ENCODE measurements at places on chromosomes 11 and 22.

DNA sequence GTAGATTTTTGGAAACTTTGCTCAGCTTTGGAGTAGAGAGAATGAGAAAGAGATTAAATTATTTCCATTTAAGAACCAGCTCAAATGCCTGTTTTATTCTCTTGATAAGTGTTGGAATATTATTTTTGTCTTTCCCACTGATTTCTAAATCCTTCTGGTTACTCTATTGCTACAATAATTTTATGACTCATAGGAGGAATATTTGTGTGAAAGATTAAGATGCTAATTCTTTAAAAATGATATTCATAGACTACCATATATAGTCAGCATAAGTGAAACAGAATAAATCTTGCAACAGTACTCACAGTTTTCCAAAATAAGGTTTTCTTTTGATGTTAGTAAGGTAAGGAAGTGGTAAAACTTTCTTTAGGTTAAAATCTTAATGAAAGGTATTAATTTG lies 60.9 kb downstream of the YAP1 start:
- no peak overlapping the region for H3K4me3 ChIP-seq
- no peaks in the 10 kb centered on the region for H3K36me3 ChIP-seq
- no peak overlapping the region for H3K27ac ChIP-seq
- H3K27me3 ChIP-seq, result no peaks in the 10 kb centered on the region
- H3K4me1 ChIP-seq, result no peaks in the 10 kb centered on the region

GRCh38 chr11:124612045-124612444 lies 817 bp downstream of the PANX3 start:
- H3K36me3 ChIP-seq, result no peaks in the 10 kb centered on the region
- H3K4me1 ChIP-seq, result peaks cover 9% of the 10 kb centered on the region
- DNase-seq, result no peak
- H3K27ac ChIP-seq, result no peak overlapping the region

DNA sequence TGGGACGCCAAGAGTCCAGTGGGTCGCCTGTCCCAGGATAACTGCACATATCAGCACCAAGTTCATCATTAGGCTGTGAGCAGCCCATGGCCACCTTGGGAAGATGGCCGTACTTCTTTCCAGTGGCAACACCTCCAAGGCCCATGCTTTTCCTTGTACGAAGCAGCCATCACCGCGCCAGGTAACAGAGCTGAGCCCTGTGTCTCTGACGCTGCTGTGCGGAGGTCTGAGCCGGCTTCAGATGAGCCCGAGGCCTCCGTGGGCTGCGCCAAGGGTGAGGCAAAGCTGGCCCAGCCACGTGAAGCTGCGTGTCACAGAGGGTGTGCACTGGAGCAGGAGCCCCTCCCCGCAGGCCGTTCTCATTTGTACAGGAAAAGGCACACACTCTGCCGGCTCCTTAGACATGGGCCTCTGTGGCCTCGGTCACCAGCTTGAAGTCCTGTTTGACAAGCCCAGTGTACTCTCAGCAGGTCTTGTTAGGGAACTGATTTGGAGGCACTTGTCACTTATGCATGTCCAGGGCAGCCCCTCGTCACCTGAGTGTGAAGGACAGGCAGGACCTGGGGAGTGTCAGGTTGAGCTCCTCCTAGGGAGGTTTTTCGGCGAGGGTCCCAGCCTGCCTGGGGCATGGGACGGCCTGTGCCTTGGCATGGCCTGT lies 401.5 kb downstream of the TBC1D22A start:
- no peak for DNase-seq
- no peaks in the 10 kb centered on the region for H3K4me1 ChIP-seq
- no peaks in the 10 kb centered on the region for H3K27me3 ChIP-seq
- H3K4me3 ChIP-seq, result no peak overlapping the region
- H3K27ac ChIP-seq, result no peak overlapping the region
- H3K36me3 ChIP-seq, result no peaks in the 10 kb centered on the region

DNA sequence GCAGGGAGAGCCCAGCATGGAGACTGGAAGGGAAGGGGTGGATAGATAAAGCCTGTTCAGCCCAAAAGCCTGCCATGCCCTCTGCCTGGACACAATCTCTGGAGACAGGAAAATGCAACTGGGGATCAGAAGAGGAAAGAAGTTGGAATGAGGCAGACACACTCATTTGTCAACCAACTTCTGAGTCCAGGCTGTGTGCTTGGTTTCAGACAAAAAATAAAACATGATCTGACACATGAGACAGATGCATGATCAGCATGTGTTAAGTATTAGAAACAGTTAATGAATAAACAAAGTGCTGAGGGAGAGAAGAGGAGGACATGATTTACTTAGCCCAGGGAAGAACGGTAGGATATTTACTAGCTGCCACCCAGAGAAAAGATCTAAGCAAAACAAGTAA lies 839 bp downstream of the LRRN4CL start:
- no peak overlapping the region for H3K27ac ChIP-seq
- H3K27me3 ChIP-seq, result no peaks in the 10 kb centered on the region
- no peaks in the 10 kb centered on the region for H3K4me1 ChIP-seq

DNA sequence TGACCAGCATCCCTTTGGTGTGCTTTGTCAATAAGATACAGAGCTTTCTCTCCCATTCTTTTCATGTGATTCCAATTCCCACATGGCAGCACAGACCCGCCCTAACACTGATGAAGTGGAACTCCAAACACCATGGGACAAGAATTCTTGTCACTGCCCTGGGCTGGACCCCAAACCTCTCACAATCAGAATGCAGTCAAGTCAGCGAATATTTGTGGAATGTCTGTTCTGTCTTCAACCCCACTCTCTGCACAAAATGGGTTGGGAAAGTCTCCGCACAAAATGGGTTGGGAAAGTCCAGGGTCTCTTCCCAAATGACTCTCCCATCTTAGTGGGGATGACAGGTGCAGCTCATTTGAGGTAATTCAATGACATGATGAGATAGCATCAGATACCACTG lies 138.9 kb upstream of the TEAD1 start:
- DNase-seq, result no peak
- H3K27ac ChIP-seq, result no peak overlapping the region
- H3K36me3 ChIP-seq, result no peaks in the 10 kb centered on the region
- H3K27me3 ChIP-seq, result no peaks in the 10 kb centered on the region

GRCh38 chr22:30610299-30610698 lies 3.3 kb downstream of the TCN2 start:
- H3K27ac ChIP-seq, result no peak overlapping the region
- peaks cover 30% of the 10 kb centered on the region for H3K4me1 ChIP-seq
- DNase-seq, result no peak
- H3K36me3 ChIP-seq, result no peaks in the 10 kb centered on the region

DNA sequence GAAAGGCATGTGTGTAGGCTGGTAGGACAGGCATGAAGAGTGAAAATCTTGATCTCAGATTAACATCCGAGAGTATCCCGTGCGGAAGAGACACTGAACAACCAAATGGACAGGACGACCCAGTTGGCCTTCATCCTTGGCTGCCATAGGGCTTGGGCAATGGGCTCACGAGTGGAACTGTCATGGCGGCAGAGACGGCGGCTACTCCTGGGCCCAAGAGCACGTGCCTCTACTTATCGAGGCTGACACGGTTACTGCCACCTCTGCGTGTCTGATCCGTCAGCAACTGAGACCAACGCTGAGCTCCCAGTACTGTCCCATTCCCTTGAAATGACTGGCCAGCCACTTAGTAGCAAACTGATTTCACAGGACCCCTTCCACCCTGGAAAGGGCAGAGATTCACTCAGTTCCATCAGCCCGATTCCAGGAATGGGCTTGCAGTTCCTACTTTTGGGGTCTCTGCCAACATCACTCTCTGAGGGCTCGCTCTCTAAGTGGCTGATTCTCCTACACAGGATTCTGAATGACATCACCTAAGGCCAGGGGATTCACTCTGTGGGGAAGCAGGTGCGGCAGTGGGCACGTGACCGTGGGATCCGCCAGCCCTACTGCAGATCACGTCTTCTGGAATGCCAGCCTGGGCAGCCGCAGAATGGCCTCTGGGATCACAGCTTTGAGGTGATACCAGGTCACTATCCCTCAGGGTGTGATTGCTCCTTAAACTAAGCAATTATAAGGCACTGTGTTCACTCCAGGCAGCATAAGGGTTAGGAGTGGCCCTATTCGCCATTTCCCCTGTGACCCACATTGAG lies 97.8 kb downstream of the RPS6KA4 start:
- no peak overlapping the region for H3K4me3 ChIP-seq
- no peaks in the 10 kb centered on the region for H3K27me3 ChIP-seq
- no peak for DNase-seq
- no peak overlapping the region for H3K27ac ChIP-seq

DNA sequence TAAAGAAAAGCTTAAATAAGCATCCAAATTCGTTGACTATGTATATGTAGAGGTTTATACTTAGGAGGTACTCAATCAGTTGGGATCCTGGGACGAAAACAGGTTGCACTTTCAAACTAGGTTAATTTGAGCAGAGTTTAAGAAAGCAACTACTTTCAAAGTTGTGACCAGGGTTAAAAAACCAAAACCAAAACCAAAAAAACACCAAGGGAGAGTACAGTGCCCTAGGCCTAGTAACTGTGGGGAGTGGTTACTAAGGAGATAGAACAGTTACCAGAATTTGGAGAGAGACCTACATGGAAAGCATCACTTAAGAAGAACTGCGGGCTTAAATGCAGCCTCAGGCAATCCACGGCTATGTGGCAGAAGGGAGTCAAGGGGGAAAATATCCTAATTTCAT lies 148.3 kb downstream of the JRKL start:
- no peaks in the 10 kb centered on the region for H3K27me3 ChIP-seq
- H3K27ac ChIP-seq, result no peak overlapping the region
- no peak for DNase-seq
- no peaks in the 10 kb centered on the region for H3K4me1 ChIP-seq

GRCh38 chr22:29641042-29641699 lies 37.7 kb downstream of the NF2 start:
- no peaks in the 10 kb centered on the region for H3K4me1 ChIP-seq
- no peaks in the 10 kb centered on the region for H3K27me3 ChIP-seq
- H3K27ac ChIP-seq, result no peak overlapping the region
- DNase-seq, result no peak
- H3K36me3 ChIP-seq, result peaks cover 4% of the 10 kb centered on the region

DNA sequence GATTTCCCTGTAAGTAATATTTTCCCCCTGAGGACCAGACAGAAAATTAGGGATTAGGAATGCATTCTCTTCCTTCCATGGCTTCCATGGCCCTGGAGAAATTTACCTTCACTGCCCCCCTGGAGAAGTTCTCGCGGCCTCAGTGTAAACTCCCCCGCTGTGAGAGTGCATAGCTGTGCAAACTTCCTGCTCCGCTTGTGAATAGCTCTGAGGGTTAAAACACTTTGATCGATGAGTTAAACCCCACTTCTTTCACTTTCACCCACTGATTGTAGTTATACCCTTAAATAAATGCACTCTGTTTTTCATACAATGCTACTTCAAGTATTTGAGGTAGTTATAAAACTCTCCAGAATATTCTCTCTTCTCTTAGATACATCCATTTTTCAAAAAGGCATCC lies 190.8 kb downstream of the DSCAML1 start:
- peaks cover 14% of the 10 kb centered on the region for H3K4me1 ChIP-seq
- H3K36me3 ChIP-seq, result no peaks in the 10 kb centered on the region
- H3K4me3 ChIP-seq, result no peak overlapping the region
- H3K27ac ChIP-seq, result no peak overlapping the region
- DNase-seq, result no peak

GRCh38 chr11:123235117-123235655 lies 40.1 kb upstream of the CLMP start:
- no peak overlapping the region for H3K27ac ChIP-seq
- no peak overlapping the region for H3K4me3 ChIP-seq
- H3K36me3 ChIP-seq, result no peaks in the 10 kb centered on the region
- no peaks in the 10 kb centered on the region for H3K4me1 ChIP-seq

GRCh38 chr11:2036863-2037486 lies 39.3 kb upstream of the H19 start:
- H3K4me1 ChIP-seq, result no peaks in the 10 kb centered on the region
- no peaks in the 10 kb centered on the region for H3K36me3 ChIP-seq
- H3K27me3 ChIP-seq, result peaks cover 2% of the 10 kb centered on the region
- no peak overlapping the region for H3K4me3 ChIP-seq

GRCh38 chr11:66189031-66189745 lies 79.3 kb upstream of the RAB1B start:
- no peak overlapping the region for H3K27ac ChIP-seq
- H3K4me3 ChIP-seq, result no peak overlapping the region

- no peaks in the 10 kb centered on the region for H3K4me1 ChIP-seq
- no peaks in the 10 kb centered on the region for H3K27me3 ChIP-seq
- DNase-seq, result peak; percentile 4
- H3K36me3 ChIP-seq, result no peaks in the 10 kb centered on the region
Measured at GRCh38 chr11:81496601-81497000, 1237.1 kb downstream of the FAM181B start.

- H3K4me3 ChIP-seq, result no peak overlapping the region
- peaks cover 3% of the 10 kb centered on the region for H3K4me1 ChIP-seq
- no peaks in the 10 kb centered on the region for H3K27me3 ChIP-seq
- no peaks in the 10 kb centered on the region for H3K36me3 ChIP-seq
Measured at GRCh38 chr11:62909107-62909894, 11.9 kb downstream of the CHRM1 start.

GRCh38 chr11:42170601-42171000 lies 711.1 kb upstream of the LRRC4C start:
- H3K36me3 ChIP-seq, result no peaks in the 10 kb centered on the region
- no peak for DNase-seq

- H3K4me1 ChIP-seq, result peaks cover 29% of the 10 kb centered on the region
- H3K27me3 ChIP-seq, result no peaks in the 10 kb centered on the region
- no peaks in the 10 kb centered on the region for H3K36me3 ChIP-seq
- no peak overlapping the region for H3K4me3 ChIP-seq
- no peak for DNase-seq
Measured at GRCh38 chr11:96051820-96052219, 127.9 kb upstream of the MTMR2 start.

GRCh38 chr11:69467196-69467595 lies 14.3 kb upstream of the LINC01488 start:
- H3K27ac ChIP-seq, result no peak overlapping the region
- no peaks in the 10 kb centered on the region for H3K27me3 ChIP-seq
- no peak overlapping the region for H3K4me3 ChIP-seq
- H3K4me1 ChIP-seq, result peaks cover 35% of the 10 kb centered on the region
- no peaks in the 10 kb centered on the region for H3K36me3 ChIP-seq

DNA sequence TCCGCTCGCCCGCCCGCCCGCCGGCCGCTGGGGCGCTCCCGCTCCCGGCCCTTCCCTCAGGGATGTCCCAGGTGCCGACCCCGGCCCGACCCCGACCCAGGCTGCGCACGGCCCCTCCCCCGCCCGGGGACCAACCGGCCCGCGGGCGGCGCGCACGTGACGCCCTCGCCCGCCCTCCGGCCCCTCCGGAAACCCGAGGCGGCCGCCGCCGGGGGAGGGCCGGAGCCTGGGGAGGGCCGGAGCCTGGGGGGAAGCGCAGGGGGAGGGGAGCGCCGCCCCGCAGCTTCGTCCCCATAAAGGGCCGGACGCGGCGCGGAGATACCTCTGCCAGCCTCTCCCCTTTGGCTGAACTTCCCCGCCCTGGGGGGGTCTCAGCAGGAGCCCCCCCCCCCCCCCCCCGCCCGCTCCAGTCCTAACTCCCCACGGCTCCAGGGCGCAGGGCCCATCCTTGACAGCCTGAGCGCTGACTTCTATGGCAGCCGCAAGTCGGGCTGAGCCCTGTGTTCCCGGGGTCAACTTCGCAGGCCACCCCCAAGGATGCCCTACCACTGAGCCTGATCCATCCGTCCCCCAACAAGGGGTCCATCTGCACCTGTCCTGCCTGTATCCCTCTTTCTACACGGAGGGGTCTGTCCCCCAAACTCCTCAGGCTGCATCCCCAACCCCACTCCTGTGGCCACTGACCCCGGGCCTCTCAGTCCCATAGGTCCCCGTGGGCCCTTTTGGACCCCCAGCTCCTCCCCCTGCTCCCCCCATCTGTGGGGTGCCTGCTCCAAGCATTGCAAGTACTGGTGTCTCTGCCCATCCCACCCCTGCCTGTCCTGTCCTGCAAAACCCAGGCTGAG lies at the start of gene MAPK12:
Gene MAPK12, minus strand, starts transcription at position 69 of the 845 bp plus-strand sequence. CDS start 174 bp downstream, outside the sequence.
- H3K36me3 ChIP-seq, result no peaks in the 10 kb centered on the region
- no peak within 1 kb of the TSS for H3K27ac ChIP-seq
- DNase-seq, result peak; percentile 87
- H3K4me1 ChIP-seq, result peaks cover 10% of the 10 kb centered on the region
